ENCODE measurements at places on chromosomes 2 and 18.

DNA sequence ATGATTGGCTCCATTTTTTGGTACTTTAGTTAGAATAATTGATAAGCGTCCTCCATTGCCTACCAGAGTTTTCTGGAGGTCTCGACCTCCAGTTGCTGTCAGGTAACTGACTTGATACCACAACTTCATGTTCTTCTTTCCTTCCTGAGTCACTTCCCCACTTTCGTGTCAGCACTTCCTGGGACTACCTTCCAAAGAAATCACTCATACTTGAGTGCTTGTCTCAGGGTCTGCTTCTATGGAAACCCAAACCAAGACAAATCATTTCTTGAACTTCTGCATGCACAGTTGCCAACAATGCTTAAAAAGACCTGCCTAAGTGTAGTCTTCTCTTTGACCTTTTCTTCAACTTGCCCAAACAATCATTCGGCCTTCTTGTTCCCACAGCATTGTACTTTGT, 210.3 kb upstream of the ETAA1 start:
- no peak for DNase-seq

DNA sequence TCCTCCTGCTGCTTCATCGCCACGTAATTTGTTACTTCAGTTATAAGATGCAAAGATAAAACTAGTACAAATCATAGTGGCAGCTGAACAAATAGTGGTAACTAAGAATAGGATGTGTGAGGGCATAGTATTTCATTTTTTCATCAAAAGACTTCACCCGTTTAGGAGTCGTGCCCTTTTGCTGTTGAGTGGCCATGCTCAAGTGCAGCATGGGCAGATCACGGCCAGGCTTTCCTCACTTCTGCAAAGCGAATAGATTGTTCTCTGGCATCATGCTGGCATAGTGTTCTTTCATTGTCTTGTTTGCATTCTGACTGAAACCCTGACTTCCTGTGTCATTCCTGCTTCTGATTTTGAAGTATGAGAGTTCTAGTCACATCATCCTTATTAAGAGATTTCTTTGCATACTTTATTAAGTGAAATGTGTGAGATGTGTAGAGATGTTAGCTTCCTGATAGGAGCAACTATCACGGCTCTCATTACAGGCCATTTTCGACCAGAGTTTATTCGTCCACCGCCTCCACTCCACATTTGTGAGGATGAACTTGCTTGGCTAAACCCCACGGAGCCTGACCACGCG, 11.8 kb downstream of the CNOT11 start:
- DNase-seq: no peak

DNA sequence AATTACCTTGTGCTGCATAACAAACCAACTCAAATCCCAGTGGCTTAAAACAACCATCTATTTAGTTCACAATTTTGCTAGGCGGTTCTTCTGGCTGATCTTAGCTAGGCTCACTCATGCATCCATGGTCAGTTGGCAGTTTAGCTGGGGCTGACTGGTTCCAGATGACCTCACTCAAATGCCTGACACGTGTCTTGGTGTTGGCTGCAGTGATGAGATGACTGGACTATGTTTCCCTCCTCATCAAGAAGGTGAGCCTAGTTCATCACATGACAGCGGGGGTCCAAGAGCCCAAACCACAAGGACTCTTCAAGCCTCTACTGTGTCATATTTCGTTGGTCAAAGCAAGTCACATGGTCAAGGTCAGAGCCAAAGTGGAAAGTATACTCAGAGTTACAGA, 42.7 kb upstream of the ACTR3 start:
- no peak for DNase-seq

DNA sequence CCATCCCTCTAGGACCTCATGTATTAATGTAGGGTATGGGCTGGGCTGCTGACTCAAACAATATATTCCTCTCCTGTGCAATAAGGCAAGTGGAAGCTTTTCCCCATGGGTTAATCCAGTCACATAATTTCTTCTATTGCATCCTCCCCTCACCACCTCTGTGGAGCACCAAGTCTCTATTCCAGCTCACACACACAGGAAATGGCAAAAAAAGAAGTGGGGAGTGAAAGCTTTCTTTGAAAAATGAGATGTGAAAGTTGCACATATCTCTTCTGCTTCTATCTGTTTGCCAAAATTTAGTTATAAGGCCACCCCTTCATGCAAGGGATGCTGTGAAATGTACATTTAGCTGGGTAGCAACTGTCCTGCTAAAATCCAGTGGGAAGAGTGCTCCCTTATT, 121.3 kb downstream of the CDC42EP3 start:
- no peak for DNase-seq

- no peak for DNase-seq
These were observed 3.2 kb downstream of the SNED1 start for GRCh38 chr2:241001413-241002274.

GRCh38 chr2:228599297-228599696, 417.8 kb upstream of the SPHKAP start:
- no peak for DNase-seq
